Stimulated activated naive CD4-positive, alpha-beta T cell (primary cell): ENCODE measurements at places on chromosomes 5 and 9.

DNA sequence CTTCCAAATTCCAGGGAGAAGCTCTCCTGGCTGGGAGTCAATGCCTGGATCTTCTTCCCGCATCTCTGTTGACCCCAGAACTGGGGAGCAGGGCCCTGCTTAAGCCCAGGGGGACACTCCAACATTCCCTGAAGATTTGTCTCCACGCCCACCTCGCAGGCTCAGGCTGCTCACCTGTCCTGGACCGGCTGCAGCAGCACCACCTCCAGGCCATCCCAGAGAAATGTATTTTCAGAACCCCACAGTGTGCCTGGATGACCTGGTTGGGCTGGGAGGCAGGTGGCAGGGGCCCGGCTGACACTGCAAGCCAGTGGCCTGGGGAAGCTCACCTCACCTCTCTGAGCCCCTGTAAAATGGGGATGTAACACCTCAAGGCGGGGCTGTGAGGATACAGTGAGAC is 27.1 kb upstream of the ZBTB43 start:
- no peak for DNase-seq

DNA sequence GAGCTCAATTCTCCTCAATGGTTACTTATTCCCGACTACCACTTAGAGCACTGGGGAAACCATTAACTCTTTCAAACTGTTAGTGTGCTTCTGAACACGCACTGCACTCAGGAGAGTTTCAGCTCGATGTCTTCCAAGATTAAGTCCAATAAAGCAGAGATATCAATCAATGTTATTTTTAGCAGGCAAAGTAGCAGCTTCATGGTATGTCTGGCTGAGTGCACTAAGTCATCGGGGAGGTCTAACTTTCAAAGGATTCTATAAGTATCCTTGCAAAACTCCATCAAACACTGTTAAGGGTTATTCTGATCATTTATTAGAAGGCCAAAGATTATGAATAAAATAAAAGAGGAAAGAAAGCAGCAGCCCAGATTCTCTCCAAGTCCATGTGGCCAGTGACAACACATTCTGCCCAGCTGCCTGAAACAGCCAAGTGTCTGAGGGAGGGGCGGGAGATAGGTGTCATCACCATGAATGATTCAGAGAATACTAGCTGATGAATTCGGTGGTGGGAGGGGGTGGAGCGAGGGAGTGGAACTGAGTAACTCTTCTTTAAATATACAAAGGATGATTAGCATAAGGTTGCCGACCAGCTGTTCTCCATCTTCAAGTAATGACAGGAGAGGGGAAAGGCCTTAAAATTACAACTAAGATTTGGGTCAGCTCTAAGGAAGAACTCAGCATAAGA is 21.3 kb downstream of the NREP start:
- no peak for DNase-seq

DNA sequence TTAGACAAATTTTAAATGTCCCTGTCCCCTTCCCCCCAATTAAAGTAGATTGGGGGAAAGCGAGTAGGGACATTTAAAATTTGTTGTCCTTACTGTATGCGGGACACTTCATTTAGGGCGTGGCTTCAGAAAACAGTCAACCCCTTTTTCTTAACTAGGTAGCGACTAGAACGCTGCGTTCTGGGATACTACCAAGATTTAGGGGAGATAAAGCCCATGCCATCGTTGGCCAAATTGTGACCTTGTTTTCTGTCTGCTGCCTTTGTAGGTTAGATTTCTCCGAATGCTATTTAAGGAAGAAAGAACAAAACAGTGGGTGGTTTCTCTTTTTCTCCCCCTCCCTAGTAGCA is 1.2 kb downstream of the CKS2 start:
- DNase-seq, result no peak

- no peak for DNase-seq
Observed at GRCh38 chr5:113357696-113358476, 76.9 kb downstream of the TSSK1B start.

DNA sequence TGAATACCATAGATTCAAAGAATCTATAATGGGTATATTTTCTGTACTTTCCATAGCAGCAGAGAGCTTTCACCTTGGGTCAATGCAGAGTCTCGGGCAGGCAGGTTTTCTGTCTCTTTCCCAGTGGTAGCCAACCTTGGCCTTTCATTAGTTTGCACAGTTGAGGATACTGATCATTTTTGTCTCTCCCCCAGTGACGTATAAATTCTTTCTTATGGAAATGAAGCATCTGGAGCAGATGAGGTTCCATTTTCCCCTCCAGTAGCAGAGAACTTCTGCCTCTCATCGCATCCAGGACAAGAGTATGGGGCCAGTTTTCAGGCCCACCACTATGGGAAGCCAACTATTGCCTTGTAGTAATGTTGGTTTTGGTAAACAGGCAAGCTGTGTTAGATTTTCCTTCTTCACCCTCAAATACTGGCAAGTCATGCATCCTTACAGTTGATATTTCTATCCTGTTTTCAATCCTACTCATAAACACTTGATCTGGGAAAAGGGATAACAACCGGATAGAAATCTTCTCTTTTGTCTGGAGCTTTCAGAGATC is 845.2 kb upstream of the CDH18 start:
- no peak for DNase-seq

DNA sequence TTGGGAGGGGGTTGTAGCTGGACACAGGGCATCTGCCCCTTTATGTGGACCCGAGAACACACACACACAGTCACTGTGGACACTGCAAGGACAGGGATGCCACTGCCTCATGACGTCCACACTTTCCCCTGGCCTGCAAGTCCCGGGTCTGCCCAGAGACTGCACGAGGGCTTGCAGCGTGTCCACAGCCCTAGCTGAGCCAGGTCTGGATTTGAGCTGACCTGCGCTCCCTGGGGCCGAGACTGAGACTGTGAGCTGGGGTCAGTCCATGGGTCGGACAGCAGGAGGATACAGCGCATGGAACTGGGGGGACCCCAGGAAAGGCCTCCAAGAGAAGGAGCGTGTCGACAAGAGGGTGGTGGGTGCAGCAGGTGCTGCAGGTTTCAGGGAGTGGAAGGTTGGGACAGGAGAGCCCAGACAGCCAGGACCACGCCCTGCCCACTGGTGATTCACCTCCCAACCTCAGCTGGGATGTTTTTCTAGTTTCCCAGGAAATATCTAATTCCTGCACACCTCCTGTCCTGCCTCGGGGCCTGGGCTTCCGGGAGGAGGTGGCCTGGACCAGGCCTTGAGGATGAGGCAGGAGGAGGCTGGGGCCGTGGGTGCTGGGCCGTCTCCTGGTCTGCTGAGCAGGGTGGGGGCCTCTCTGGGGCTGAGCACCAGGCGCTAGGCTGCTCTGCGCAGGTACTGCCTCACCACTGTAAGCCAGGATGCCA is 806 bp upstream of the RNF224 start:
- no peak for DNase-seq
